PC-9 (cell line): ENCODE measurements at places on chromosomes 1 and 21. TPM values are rescaled to one million over a fixed set of nuclear protein-coding genes. Genes with fewer than 3 reads are reported as not detected.

NHLH1 gene
- 0.26 TPM in 1 of 2 replicates, not detected in the other for total RNA-seq

TSTD1 gene
- total RNA-seq = 51.4 and 70.8 TPM in 2 replicates

SAMSN1 gene
- total RNA-seq = 0.41 TPM in 1 of 2 replicates, not detected in the other

GREM2 gene
- total RNA-seq = not detected in 2 replicates

LYPD8 gene
- 0.74 and 1.4 TPM in 2 replicates for total RNA-seq

ATP1A2 gene
- total RNA-seq = 1.1 TPM in 2 replicates

MATN1 gene
- total RNA-seq = 0.37 and 0.50 TPM in 2 replicates

DNA sequence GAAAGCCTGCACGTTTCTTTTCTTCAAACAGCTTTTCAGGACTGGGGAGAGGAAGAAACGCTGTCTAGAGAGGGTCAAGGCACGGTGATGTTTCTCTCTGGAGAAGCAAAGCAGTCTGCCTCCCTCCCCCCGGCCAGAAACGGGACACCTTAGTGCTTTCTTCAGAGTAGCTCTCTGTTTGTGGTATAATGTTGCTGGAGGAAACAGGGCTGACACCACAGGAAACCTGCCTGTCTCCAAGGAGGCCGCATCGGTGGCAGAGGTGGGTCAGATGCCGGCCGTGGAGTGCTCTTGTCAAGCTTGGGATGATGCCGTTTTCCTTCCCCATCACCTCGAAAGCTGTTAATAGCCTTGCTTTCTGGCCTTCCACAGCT, 139.4 kb downstream of the DHRS3 start:
- no peak for DNase-seq
- H3K27ac ChIP-seq = peak overlapping the region; percentile 96
- peaks cover 3% of the 10 kb centered on the region; the same call in 1 of the 2 replicates for H3K36me3 ChIP-seq
- H3K4me1 ChIP-seq = peaks cover 86% of the 10 kb centered on the region
- H3K4me3 ChIP-seq = peak overlapping the region; percentile 29; the same call in 1 of the 2 replicates

GRCh38 chr1:46413596-46413985, 19.5 kb downstream of the FAAH start:
- no peak overlapping the region for H3K4me3 ChIP-seq
- no peak overlapping the region for H3K27ac ChIP-seq
- no peaks in the 10 kb centered on the region for H3K4me1 ChIP-seq

- no peak overlapping the region for H3K4me3 ChIP-seq
- no peaks in the 10 kb centered on the region for H3K27me3 ChIP-seq
- H3K36me3 ChIP-seq = no peaks in the 10 kb centered on the region
- peaks cover 7% of the 10 kb centered on the region; the same call in 1 of the 2 replicates for H3K4me1 ChIP-seq
- DNase-seq = no peak
Observed at GRCh38 chr1:85090225-85090624, 41.9 kb upstream of the MCOLN3 start.

- H3K27ac ChIP-seq = no peak overlapping the region
- no peaks in the 10 kb centered on the region; the same call in 1 of the 2 replicates for H3K4me1 ChIP-seq
- no peaks in the 10 kb centered on the region for H3K36me3 ChIP-seq
Observed at GRCh38 chr1:197799271-197799670, 24.0 kb upstream of the DENND1B start.

GRCh38 chr1:3907031-3907534, 7.0 kb upstream of the C1orf174 start:
- no peak for DNase-seq
- H3K4me1 ChIP-seq = no peaks in the 10 kb centered on the region
- no peak overlapping the region for H3K27ac ChIP-seq
- H3K27me3 ChIP-seq = no peaks in the 10 kb centered on the region

- H3K4me1 ChIP-seq = no peaks in the 10 kb centered on the region
- no peak for DNase-seq
- no peaks in the 10 kb centered on the region for H3K27me3 ChIP-seq
- no peaks in the 10 kb centered on the region for H3K36me3 ChIP-seq
- H3K4me3 ChIP-seq = no peak overlapping the region
- H3K27ac ChIP-seq = no peak overlapping the region
Observed at GRCh38 chr1:59692591-59692990, 122.2 kb upstream of the HOOK1 start.
